ENCODE measurements at places on chromosomes 5 and 9.
A peak's percentile ranks its signal among the peaks of the same experiment; 100 is the strongest.

GRCh38 chr9:8337834-8338766 is 538.5 kb upstream of the DMAC1 start:
- DNase-seq: no peak

DNA sequence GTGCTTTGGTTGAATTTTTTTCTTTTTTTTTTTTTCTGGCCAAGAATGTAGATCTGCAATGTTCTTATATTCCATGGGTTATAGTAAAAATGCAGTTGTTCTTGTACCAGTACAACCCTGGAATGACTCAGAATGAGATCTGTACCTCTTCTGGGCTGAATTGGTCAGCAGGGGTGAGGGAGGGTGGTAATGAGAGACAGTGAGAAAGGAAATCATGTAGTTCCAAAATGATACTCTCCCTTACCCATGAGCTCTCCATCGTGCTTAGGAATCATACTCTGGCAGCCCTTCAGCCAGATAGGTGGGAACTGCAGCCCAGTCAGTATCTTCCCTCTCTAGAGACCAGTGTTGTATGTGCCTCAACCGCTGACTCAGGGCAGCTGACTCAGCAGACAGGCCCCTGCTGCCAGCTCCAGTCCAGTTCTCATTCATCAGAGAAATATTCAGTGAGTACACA is 2.1 kb upstream of the GLIS3 start:
- DNase-seq: peak; percentile 85

GRCh38 chr5:138905541-138905940 is 30.4 kb upstream of the LRRTM2 start:
- peak; percentile 33 for DNase-seq

- DNase-seq: no peak
Observed at GRCh38 chr9:118148990-118149389, 444.8 kb downstream of the TLR4 start.

GRCh38 chr9:111604054-111604615 is 4.7 kb upstream of the PTGR1 start:
- DNase-seq: no peak

DNA sequence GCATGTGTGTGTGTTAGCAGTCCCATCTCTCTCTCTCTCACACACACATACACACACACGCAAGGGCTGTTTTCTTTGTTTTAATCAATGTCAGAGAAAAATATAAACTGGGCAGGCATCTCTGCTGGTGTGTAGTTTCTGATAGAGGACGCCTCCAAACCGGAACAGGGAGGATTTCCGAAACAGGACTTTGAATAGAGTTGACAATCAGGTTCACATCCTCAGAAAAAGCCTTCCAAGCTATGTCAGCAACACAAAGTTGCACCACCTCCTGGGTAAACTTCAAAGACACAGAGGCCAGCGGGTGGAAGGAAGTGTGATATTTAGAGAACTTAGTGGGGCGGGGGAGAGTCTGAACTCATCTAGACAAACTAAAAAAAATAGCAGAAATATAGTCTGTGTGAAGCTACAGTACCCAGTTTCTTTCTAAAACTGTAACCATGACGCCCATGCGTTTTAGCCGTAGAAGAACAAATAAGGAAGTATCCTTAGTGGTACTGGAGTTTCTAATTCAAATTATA is 1.2 kb downstream of the ST8SIA4 start:
- no peak for DNase-seq

DNA sequence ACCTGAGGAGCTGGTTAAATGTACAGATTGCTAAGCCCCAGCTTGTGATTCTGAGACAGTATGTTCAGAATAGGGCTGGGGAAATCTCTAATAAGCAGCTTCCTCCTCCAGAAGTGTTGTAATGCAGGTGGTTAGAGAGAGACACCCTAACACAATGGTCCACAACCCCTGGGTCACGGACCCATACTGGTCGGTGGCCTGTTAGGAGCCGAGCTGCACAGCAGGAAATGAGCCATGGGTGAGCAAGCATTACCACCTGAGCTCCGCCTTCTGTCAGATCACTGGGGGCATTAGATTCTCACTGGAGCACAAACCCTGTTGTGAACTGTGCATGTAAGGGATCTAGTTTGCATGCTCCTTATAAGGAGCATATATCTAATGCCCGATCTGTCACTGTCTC is 61.8 kb downstream of the SLC36A1 start:
- DNase-seq: no peak

DNA sequence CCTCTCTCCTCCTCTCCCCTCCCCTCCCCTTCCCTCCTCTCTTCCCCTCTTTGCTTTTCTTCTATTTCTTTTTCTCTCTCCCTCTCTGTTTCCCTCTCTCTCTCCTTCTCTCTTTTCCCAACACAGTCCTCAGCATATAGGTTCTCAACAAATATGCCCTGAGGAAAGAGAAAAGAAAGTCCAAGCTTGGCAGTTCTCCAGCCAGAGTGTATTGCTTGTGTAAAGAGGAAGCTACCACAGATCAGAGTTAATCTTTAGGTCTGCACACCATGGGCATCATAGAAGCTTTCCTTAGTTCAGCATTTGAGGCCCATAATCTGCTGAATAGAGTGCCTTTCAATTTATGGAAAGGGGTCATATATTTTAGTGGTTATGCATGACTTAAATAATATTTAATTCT is 382.8 kb upstream of the WWC1 start:
- no peak for DNase-seq

DNA sequence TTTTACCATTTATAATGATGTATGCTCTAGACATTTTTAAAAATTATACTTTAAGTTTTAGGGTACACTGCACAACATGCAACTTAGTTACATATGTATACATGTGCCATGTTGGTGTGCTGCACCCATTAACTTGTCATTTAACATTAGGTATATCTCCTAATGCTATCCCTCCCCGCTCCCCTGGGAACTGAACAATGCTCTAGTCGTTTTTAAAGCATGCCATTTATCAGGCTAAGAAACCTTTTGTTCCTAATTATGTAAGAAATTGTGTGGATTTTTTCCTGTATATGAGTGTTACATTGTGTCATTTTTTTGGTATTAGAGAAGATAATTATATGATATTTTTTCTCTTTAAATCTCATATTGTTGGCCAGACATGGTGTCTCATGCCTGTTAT is 72.8 kb upstream of the SGCD start:
- peak; percentile 8 for DNase-seq

- DNase-seq: no peak
Observed at GRCh38 chr5:142692321-142692894, 6.5 kb upstream of the FGF1 start.

GRCh38 chr9:73114958-73115357 is 36.7 kb upstream of the ANXA1 start:
- DNase-seq: no peak

GRCh38 chr9:14283276-14283675 is 30.7 kb downstream of the NFIB start:
- DNase-seq: no peak

DNA sequence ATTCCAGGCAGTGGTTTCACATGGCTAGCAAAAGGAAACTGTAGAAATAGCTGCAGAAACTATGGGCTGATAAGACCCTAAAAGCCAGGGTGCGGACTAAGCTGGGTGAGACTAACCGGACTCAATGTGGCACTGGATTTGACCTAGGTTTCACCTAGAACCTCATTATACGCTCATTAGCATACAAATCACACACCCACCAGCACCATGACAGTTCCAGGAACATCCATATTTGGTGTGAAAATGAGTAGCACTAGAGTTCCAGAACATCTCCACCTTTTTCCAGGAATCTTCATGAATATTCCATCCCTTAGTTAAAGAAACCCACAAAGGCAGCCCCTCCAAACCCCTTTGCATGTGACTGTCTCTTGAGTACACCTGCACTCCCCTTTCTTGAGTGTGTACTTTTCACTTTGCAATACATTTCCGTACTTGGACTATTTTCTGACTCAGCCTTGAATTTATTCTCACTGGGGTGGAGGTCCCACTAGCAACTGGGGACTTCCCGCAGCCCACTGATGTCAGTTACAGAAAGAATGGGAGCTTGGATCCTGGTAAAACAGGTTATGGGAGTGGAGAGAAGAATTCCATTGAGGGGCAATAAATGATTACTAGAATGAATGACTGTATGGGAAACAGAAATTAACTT is 58.0 kb upstream of the SPATA31C2 start:
- no peak for DNase-seq

- peak; percentile 20 for DNase-seq
Observed at GRCh38 chr5:38265546-38266179, 7.3 kb downstream of the EGFLAM start.
